ENCODE measurements at places on chromosomes 3 and 15. TPM values are rescaled to one million over a fixed set of nuclear protein-coding genes. Genes with fewer than 3 reads are reported as not detected.

The CLRN1 gene
- total RNA-seq = not detected

The ADCY5 gene
- total RNA-seq = 0.18 TPM

The UROC1 gene
- not detected for total RNA-seq

The SUCLG2 gene
- 32.3 TPM for total RNA-seq

The ECE2 gene
- total RNA-seq = not detected

The SLC9A9 gene
- 3.9 TPM for total RNA-seq

The NPAP1 gene
- total RNA-seq = not detected

The NEK4 gene
- 12.2 TPM for total RNA-seq

The XCR1 gene
- not detected for total RNA-seq

The RETNLB gene
- not detected for total RNA-seq

The FBN1 gene
- total RNA-seq = 1,039 TPM

The SHC4 gene
- 0.72 TPM for total RNA-seq

The SAMD7 gene
- total RNA-seq = not detected

The COPG1 gene
- 276 TPM for total RNA-seq

The CTXN2 gene
- total RNA-seq = not detected

The VGLL3 gene
- total RNA-seq = 74.9 TPM

The ATP2B2 gene
- not detected for total RNA-seq

The EFCAB12 gene
- not detected for total RNA-seq

Measured in cardiac atrium fibroblast (primary cell).